ENCODE measurements at places on chromosomes 7 and 10.
A peak's percentile ranks its signal among the peaks of the same experiment; 100 is the strongest.

- no peak for DNase-seq
These were observed 117.4 kb downstream of the MAPK8 start for GRCh38 chr10:48423884-48424283.

DNA sequence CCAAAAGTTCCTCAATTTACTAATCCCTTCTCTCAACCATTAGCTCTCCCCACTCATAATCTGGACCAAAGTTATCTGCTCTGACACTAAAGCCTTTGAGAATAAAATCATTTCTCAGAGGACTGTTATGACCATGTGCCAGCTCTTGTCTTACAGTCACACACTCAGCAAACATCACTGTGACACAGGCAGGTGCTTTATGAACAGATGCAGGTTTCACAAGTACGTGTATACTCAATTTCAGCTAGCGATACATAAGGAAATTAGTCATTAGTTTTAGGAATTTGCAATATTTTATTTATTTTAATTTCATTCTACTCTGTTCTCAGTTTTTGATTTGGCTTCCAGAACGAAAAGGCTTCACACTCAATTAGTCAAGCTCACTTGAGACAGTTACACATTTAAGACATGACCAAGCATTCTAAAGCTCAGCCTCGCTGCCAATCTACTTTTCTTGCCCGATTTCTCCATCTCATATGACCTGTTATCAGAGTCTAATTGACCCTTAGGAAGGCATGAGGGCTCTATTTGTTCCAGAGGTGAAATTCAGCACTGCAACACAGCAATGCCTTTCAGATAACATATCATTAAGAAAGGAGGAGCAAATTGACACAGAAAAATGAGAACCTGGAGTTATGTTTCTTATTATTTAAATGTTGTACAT is 76.8 kb downstream of the TFEC start:
- DNase-seq = no peak

GRCh38 chr10:70806841-70807240 is 8.9 kb upstream of the SGPL1 start:
- no peak for DNase-seq

- no peak for DNase-seq
These were observed 82.8 kb downstream of the GLCCI1 start for GRCh38 chr7:8051373-8051772.

GRCh38 chr10:42983591-42983990 is 93.3 kb upstream of the RET start:
- DNase-seq = no peak

GRCh38 chr7:14233868-14234369 is 244.5 kb upstream of the ETV1 start:
- DNase-seq = no peak

DNA sequence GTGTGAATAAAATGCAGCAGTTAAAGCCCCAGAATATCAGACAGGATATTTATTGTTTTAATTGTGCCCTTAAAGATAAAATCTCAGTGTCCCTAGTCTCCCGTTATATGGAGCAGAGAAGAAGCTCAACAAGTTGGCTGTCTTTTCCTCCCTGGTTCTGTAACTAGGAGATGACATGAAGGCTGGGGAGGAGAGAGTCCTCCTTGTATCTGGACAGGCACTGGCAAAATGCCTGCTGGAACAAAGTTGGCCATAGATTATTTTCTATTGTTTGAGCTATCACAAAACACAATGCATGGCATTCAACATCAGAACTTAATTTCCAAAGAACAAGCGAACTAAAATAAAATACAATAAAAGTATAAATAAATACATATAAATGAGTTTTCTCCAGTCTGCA is 694.9 kb upstream of the KCND2 start:
- no peak for DNase-seq

DNA sequence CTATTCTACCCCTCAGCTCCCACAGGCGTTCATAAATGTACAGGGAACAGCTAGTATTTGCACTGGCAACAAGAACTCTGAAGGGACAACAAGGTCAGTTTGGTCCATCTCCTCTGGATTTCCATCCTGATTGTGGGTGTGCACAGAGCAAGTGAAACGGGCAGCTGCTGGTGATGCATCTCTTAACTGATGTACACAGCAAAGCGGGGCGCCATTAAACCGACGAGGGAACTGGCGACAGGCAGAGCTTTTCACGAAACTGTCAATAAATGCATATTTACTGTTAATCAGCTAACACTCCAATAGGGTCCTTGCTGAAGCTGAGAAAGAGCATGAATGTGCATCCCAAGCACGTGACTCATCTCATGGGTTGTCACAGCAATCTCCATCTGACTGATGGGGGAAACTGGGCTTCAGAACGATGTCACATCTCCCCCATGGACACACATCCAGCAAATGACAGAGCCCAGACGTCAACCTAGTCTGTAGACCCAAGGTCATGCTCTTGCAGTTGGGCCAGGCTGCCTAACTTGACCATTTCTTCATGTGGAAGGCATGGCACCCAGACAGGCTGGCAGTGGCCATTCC is 54.2 kb downstream of the FAM53B start:
- no peak for DNase-seq

- peak; percentile 71 for DNase-seq
These were observed at the start of gene SLK for GRCh38 chr10:103966671-103967447. SLK (plus strand) TSS chr10:103967140; CDS start chr10:103967746, 606 bp downstream.

DNA sequence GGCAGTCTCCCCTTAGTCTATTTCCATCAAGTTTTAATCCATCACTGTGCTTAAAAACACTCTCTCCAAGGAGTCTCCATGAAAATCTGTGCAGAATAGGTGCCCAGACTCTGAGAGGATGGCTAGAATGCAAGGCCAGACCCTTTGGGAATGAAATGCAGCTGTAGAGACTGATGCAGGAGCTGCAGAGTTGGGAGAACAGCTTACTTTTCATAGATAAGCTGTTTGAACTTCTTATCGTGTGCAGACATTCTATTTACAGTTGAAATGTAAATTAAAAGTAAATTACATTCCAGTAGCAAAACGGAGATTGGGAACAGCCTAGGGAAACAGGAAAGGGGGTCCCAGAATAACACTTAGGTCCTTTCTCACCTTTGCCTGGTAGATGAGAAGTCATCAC is 14.9 kb downstream of the ZNF22 start:
- DNase-seq = no peak

DNA sequence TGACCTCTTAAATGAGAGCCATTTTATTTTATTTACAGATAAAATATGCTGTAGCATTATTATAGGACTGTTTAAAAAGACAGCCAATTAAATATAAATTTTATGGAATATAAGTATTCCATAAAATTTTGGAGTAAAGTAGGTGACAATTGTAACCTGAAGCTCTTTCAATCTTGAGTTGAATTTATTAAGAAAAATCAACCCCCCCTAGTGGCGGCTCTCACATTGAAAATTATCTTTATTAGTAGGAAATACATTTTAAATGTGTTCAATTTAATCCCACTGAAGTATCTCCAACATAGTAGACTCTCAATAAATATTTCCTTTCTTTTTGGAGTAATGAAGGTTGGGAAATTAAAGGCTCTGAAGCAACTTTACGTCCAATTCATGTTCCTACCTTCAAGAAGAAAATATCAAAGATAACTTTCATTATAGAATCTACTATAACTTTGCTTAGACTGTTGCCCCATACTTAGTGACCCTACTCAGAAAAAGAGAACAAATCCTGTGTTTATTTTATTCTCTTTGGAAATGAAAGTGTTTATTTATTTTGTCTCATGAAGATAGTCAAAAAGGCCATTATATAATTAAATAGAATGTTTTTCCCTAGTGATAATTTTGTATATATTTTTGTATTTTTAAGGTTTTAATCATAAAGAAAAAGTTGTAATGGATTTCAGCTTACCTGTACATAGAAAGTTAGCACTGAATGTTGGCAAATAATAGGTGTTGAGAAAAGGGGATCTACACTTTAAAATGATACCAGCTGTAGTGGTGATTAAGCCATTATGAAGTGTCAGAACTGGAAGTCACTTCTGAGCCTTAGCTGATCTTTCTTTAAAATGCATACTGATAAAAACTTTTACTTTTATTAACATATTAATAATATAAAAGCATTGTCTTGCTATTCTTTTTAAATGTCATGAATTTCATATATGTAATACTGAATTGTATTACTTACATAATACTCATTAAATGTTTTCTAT is 3.3 kb downstream of the AHR start:
- DNase-seq = no peak

- DNase-seq = no peak
These were observed 30.4 kb downstream of the CCSER2 start for GRCh38 chr10:84358743-84359142.

GRCh38 chr7:114715907-114716306 is 206.0 kb upstream of the MDFIC start:
- no peak for DNase-seq

- no peak for DNase-seq
These were observed 5.3 kb downstream of the VAX1 start for GRCh38 chr10:117132751-117133231.

DNA sequence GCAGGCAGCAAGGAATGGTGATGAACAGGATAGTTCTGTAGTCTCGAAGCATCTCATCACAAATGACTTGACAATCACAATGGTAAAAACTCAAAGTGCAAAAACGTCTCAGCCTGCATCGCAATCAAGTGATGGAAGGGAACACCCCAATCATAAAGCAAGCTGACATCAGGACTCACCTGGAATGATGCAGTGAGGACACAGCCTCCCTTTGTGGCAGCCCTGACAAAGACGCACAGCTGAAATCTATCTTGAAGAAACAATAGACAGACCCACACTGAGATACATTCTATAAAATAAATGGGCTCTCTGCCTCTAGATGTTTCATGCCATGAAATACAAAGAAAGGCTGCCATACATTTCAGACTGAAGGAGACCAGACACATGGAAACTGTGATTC is 748.0 kb upstream of the IGFBP3 start:
- no peak for DNase-seq

DNA sequence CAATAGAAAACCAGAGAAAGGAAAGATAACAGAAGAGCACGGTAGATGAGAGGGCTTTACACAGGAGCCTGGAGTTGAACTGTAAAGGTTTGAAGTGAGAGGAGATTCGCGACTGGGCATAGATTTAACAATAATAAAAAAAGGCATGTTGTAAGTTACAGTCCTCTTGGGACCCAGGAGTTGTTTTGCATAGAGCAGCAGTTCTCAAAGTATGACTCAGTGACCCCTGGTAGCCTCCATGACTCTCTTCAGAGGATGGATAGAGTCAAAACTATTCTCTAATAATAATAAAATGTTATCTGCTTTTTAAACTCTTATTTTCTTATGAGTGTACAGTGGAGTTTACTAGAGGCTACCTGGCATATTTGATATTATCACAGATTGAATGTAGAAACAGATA is 262.3 kb downstream of the SORCS3 start:
- no peak for DNase-seq

DNA sequence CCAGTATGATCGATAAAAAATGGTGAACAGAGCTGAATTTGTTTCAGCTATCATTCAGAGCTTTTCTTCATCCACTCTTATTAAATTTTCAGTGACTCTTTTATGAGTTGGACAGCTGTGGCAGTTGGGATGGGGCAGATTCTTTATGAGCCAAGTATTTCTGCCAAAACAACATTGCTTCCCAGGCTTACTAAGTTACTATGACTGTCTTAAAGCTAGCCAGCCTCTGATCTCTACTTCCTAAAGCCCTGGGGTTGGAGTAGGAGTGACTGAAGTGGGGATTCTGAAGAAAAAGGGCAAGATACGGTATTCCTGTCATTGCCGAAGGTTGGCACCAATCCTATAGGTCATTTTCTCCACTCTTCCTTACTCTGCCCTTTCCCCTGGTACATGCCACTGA is 12.7 kb downstream of the RPP30 start:
- DNase-seq = no peak

DNA sequence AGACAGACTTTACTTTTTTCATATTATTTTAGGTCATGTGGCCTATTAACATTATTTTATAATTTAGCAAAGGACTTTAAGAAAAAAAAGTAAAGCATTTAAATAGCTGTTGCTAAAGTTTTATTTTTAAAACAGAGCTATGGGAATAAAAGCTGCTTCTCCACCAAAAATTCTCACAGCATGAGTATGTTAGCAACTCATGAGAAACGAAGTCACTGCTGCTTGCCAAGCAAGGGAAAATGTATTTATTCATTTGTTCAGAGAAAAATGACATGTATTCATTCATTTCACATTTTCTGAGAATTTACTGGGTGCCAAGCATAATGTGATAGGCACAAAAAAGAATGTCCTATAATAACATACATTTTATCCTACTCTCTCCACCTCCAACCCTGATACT is 5.1 kb downstream of the LRRC72 start:
- DNase-seq = no peak

GRCh38 chr7:41599760-41600159 is 103.1 kb downstream of the INHBA start:
- DNase-seq = no peak

DNA sequence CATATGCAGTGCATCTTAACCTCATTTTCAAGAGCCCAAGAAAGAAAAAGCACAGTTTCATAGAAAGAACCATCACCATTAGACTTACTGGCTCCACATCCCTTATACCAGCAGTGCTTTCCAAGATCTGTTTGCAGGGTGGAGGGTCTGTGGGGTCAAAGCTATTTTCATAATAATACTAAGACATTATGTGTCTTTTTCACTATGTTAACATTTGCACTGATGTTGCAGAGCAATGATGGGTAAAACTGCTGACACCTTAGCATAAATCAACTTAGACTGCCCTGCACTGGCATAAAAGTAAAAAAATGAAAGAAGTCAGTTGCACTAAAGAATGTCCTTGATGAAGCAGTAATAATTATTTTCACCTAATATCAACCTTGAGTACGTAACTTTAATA is 166.2 kb downstream of the SKAP2 start:
- no peak for DNase-seq

GRCh38 chr7:140597428-140597949 is 43.1 kb downstream of the DENND2A start:
- DNase-seq = no peak

DNA sequence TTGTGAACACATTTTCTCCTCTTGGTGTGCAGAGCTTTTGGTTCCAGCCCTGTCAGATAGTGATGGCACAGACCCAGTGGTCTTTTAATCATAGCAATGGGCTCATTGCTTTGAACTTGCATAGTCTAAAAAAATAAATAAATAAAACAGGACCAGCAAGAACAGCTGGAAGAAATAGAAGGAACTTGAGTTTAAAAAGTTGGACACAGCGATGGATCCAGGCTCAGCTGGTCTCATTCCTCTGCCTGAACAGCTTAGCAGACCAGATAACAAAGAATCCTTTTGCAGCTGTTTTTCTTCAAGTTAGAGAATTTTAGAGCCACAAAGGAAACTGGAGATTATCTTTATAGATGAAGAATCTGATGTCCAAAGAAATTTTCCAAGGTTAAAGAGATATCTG is 1005.6 kb downstream of the LRMDA start:
- no peak for DNase-seq

GRCh38 chr7:27179503-27180430 is 5.3 kb downstream of the HOXA11 start:
- DNase-seq = peak; percentile 66

All from GM12892 (cell line).